ENCODE measurements at places on chromosomes 4 and X.

DNA sequence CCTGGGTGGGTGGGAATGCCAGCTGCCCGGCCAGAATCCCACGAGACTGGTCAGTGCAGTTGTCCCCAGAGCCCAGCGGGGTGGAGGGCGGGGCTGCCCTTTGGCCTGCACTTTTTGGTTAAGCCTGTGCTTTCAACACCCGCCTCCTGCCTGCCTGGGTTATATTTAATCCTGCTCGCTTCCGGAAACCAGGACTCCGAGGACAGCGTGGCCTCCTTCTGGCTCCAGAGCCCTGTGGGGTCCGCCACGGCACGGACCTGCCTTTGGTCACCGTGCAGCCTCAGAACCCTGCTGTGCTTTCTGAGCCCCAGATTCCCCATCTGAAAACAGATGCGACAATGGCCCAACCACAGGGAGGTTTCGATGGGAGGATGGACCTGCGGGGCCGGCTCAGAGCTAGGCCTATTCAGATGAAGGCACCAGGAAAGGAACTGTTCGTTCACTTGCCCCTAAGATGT, 29.4 kb upstream of the KIAA0232 start:
- DNase-seq, result no peak

- no peak for DNase-seq
Measured at GRCh38 chr4:8855818-8856245, 15.8 kb downstream of the HMX1 start.

- DNase-seq, result no peak
Measured at GRCh38 chr4:140626661-140627376, 58.1 kb upstream of the UCP1 start.

- DNase-seq, result no peak
Measured at GRCh38 chr4:184306949-184307348, 89.3 kb upstream of the ENPP6 start.

DNA sequence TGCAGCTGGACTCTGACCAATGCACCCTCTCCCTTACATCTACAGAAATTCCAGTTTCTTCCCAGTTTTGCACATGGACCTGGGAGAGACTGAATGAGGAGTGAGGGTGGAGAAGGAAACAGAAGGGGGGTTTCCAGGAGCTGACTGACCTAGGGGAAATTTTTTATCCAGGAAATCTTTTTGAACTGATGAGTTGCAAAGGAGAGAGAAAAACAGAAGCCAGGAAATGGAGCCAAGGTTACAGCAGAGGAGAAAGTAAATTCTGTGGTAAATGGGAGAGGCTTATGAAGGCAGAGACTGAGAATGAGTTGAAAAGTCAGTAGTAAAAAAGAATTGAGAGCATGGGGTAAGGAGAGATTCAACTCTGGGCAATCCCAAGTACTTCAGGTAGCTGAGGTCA, 192.8 kb downstream of the SMIM20 start:
- no peak for DNase-seq

GRCh38 chrX:10173331-10173900, 16.6 kb downstream of the CLCN4 start:
- peak; percentile 67 for DNase-seq

GRCh38 chr4:35993606-35994005, 250.7 kb downstream of the ARAP2 start:
- DNase-seq, result no peak

GRCh38 chrX:23185951-23186350, 148.7 kb upstream of the PTCHD1 start:
- no peak for DNase-seq

DNA sequence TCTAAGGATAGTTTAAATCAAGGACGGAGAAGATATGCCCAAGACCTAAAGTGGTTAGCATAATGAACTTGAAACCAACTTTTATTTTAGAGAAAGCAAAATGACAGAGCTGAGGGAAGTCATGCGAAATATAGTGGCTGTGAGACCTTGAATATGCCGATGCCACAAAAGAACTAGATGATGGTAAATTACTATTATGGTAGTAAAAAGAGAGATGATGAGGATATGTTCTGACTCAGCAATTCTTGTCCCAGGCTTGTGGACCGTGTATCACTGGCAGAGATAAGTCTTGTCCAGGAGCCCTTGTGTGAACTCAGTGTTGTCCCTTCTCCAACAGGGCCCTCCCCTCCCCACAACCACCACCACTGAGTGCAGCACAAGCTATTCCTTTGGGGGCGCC, 1605.6 kb upstream of the TENM3 start:
- DNase-seq, result no peak

- DNase-seq, result no peak
Measured at GRCh38 chrX:70694339-70695122, 214.0 kb downstream of the TEX11 start.

- DNase-seq, result no peak
Measured at GRCh38 chrX:13994536-13995080, 35.1 kb downstream of the GEMIN8 start.

- no peak for DNase-seq
Measured at GRCh38 chrX:11733614-11734013, 24.4 kb upstream of the MSL3 start.

DNA sequence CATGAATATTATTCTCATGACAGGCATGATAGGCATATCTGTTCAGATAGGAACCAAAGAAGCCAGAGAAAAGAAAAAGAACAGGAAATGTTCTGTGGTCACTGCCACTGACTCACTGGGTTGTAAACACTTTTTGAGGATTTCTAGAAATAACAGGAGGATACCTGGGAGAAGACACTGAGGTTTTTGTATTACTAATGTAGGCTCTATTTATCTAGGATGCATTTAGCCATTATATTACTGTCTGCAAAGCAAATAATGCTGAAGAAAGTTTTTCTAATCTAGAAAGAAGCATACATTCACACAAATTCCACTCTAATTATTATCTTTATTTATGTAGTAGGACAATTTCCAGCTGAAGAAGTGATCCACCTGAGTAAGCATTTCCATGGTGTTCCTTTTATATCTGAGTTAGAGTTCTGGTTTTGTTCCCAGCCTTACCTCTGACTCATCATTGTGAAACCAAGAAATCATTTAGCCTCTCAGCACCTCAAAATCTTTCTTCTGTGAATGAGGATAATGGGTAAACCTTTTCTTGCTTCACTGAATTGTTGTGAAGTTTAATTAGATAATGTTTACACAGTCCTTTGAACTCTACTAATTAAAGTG, 40.2 kb upstream of the EPGN start:
- no peak for DNase-seq

DNA sequence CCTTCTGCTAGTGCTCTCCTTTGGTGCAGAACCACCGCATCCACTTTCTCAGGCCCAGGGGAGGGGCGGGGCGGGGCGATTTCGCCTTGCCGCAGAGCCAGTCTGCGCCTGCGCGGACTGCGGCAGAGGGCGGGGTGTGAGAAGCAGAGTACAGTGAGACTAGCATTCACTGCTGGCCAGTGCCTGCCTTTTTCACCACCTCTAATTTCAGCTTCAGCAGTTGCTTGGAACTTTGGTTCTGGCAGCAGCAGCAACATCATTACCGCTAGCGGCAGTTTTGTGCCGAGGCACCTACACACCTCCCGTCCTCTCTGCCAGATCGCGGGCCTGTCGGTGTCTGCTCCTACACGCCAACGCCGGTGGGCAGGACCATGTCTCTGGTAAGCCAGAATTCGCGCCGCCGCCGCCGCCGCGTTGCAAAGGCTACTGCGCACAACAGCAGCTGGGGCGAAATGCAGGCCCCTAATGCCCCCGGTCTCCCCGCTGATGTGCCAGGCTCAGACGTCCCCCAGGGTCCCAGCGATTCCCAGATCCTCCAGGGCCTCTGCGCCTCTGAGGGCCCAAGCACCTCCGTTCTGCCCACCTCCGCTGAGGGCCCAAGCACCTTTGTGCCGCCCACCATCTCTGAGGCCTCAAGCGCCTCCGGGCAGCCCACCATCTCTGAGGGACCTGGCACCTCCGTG, at the start of gene MAGEE1:
Gene MAGEE1, plus strand, starts transcription at position 151 of the 683 bp plus-strand sequence. Its CDS starts 221 bp downstream, at position 372.
- peak; percentile 76 for DNase-seq

- no peak for DNase-seq
Measured at GRCh38 chr4:33072298-33073089, 2352.3 kb downstream of the PCDH7 start.

DNA sequence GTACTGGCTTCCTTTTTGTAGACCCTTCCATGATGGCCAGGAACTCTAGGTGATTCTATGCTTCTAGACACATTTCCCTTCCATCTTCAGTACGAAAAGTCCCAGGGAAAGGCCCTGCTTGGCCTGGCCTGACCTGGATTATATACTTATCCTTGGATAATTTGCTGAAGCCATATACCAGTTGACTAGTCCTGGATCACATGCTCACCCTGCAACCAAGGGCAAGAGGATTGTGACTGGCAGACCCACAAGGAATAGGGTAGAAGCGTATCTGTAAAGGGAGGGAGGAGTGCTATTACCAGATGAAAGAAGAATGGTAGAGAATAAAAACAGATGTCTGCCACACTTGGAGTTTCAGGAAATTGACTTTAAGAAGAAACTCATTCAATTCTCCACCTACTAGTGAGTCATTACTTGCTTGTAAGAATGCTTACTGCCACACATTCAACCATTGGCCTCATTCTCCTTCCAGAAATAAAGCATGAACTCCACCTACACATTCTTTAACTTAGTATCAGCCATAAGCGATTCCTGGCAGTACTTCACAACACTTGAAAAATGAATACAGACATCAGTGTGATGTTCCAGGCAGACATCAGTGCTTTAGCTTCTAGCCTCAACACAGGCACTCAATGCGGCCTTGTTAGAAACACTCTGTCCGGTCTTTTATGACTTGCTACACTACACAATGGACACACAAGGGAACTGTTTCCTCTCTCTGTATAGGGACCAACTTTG, 141.8 kb downstream of the CBR4 start:
- no peak for DNase-seq

GRCh38 chr4:99091216-99091575, 2.6 kb upstream of the ADH5 start:
- no peak for DNase-seq

All from ureter (tissue), 1 donor.